MCF 10A (cell line): ENCODE measurements at places on chromosomes 2 and 18. TPM values are rescaled to one million over a fixed set of nuclear protein-coding genes. Genes with fewer than 3 reads are reported as not detected.

DNA sequence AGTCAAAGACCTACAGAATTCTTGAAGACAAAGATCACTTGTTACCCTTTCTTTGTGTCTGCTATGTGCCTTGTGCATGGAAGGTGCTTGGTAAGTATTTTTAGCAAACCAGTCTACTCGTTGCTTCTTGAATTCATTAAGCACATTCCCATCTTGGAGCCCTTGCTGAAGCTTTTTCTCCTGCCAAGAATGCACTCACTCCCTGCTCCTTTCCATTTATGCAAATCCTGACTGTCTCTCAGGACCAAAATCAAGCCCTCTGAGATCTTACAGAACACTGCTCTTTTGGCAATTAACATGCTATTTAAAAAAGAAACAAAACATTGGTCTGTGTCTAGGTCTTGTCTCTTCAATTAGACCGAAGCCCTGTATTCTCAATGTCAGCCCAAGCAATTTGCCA is 75.8 kb downstream of the CLHC1 start:
- no peak for DNase-seq

DNA sequence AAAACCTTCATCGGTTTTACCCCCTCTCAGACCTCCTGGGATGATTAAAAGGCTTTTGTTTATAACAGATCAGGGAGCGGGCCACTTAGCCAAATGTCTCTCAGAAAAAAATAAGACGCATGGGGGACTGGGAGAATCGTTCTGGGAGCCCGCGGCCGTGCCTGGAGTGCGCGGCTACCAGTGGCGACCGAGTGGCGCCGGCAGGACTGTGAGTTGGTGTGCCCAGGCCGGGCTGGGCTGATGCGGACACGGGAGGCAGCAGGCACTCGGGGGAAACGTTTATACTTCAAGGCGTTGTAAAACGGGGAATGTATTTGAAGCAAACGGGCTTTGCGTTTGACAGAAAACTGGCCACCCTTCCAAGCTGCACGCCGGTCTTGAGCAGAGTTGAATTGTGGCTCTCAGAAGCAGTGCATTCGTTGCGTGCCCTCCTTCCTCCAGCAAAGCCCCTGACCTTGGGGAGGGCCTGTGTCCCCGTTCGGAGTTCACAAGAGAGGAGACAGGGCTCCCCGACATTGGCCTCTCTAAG is 4.7 kb upstream of the HOXD10 start:
- no peak for DNase-seq

- no peak for DNase-seq
Observed at GRCh38 chr2:238163481-238164198, 4.9 kb downstream of the ERFE start.

- DNase-seq: no peak
Observed at GRCh38 chr2:237573721-237574415, 7.5 kb downstream of the PRLH start.

DNA sequence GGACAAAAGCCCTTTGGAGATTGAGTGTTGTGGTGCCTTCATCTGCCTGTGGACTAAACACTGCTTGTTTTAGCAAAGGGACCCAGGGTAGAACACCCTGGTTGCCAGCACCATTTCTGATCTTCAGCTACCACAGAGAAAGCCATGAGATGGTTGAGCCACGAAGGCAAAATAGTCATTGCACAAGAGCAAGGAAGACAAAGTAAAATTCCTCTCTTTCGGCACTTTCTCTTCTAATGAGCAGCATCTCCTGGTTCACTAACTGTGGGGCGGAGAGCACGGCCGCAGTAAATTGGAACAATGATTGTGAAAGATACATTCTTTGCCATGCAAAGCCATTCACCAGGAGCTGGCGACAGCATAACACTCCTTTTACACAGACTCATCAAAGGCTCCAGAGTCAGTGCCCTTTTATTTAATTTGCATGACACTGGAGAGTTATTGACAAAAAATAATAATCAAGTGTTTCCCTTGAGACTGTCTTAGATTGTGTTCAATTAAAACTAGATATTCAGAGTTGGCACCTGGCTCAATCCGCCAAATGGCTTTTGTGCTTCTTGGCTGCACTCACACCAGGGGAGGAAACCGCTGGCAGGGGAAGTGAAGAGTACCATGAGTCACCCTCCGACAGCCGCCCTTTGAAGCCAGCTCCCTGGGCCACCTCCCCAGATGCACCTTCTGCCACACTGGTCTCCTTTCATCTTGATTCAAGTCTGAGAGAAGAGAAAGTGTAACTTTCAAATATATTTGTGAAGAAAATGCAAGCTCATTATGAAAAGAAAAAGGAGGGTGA is 100.5 kb upstream of the MEIS1 start:
- DNase-seq: peak; percentile 89

- no peak for DNase-seq
Observed at GRCh38 chr2:55842046-55842445, 81.5 kb downstream of the EFEMP1 start.

GRCh38 chr2:10675131-10675530 is 14.6 kb downstream of the NOL10 start:
- no peak for DNase-seq

DNA sequence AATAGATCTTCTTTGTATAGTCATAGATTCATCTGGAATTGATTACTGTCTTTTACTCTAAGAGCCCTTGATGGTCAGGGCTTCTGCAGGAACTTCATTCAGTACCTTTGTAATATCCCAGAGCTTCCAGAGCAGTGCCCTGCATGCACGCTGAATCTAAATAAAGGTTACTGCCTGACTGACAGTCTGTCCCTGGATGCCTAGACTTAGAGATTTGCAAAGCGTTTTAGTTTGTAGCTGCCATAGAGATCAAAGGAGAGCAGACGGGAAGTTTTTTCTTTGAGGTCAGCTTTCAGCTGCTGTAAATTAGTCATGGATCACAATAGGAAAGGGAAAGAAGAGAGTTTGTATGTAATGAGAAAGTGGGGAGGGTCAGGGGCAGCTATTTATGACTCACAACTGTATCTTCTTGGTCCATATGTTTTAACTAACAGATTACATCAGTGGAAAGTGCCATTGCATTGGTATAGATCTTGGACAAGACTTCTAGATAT is 45.2 kb upstream of the NYAP2 start:
- peak; percentile 15 for DNase-seq

- DNase-seq: no peak
Observed at GRCh38 chr18:48887905-48888772, 62.6 kb downstream of the SMAD7 start.

- no peak for DNase-seq
Observed at GRCh38 chr2:217371781-217372213, 511.9 kb upstream of the TNP1 start.

GRCh38 chr2:147182260-147182659 is 662.6 kb upstream of the ACVR2A start:
- DNase-seq: peak; percentile 75

GRCh38 chr18:68837665-68838451 is 40.0 kb downstream of the CCDC102B start:
- DNase-seq: peak; percentile 30

DNA sequence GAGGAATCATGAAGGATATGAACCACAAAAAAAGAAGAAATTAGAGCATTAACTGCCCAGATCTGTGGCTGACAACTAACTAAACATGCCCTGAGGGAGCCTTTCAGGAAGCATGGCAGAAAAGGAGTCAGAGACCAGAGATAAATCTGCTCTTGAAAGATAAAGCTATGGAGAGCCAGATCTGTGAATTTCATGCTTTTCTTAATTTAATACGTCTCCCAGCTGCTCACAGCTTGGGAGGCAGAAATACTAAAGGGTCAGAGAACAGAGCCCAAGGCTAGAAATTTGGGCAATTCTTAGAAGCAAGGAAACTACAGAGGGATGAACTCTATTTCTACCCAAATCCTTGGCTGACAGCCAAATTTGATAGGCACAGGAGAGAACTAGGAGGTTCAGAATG is 223.0 kb upstream of the DPP10 start:
- no peak for DNase-seq

GRCh38 chr2:41806286-41806685 is 241.5 kb upstream of the PKDCC start:
- DNase-seq: no peak

DNA sequence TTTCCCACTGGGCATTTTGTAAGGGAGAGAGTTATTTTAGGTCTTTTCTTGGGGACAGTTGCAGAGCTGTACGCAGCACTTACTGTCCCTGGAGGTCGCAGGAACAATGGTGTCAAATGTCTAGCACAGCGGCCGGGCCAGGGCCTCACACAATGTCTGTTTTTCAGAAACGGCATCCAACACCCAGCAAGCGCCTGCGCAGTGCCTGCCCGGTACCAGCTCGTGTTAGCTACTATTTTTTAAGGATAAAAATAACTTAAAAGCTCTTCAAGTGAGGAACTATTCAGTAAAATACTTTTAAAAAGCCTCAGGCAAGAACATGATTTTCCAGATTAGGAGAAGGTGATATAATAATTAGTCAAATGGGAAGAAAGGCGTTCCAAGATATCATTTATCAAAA is 90.0 kb downstream of the MBP start:
- no peak for DNase-seq

DNA sequence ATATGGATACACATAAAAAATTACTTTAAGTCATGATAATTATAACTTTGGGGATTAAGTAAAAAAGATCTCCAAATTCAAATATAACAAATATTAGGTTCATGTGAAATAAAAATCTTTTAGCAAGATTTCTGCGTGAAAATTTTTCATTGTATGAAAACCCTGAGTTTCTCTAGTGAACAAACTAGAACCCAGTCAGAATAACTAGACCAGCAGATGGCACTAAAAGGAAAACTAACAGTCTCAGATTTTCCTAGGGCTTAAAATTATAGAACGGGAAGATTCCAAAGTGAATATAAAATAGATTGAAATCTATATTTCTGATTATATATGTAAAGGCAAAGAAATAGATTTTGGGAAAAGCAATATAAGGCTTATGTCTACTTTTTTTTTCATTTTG is 43.3 kb downstream of the TMEM200C start:
- no peak for DNase-seq

DNA sequence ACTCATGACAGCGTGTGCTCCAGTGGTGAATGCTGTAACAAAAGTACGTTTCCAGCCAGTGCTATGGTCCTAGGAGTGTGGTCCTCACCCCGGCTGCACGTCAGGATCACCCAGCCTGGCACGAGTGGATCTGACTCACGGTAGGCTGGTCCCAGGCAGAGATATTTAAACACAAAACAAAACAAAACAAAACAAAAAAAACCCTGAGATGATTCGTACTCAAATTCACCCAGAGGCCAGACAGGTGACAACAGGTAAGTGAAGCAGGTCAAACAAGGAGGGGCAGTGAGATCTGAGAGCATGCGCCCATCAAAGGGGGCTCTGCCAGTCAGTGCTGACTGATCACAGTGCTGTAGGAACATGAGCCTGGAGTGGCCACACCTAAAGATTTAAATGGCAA is 43.2 kb downstream of the C2orf76 start:
- DNase-seq: peak; percentile 7

DNA sequence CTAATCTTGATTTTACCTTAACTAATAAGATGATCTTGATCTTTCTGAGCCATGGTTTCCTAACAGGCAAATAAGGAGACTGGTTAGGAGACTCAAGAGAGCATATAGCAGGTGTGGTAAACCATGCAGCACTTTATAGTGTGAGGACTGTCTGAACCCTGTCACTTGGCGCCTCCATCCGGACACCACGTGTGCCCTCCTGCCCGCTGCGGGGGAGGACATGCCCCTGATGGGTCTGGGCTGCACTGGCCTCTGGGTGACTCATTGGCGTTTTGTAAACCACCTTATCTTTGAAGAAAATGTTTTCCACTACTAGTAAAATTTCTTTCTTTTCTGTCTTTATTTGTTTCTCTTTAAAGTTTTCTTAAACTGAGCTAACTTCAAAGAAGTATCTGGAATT is 131.1 kb downstream of the FMNL2 start:
- peak; percentile 93 for DNase-seq

DNA sequence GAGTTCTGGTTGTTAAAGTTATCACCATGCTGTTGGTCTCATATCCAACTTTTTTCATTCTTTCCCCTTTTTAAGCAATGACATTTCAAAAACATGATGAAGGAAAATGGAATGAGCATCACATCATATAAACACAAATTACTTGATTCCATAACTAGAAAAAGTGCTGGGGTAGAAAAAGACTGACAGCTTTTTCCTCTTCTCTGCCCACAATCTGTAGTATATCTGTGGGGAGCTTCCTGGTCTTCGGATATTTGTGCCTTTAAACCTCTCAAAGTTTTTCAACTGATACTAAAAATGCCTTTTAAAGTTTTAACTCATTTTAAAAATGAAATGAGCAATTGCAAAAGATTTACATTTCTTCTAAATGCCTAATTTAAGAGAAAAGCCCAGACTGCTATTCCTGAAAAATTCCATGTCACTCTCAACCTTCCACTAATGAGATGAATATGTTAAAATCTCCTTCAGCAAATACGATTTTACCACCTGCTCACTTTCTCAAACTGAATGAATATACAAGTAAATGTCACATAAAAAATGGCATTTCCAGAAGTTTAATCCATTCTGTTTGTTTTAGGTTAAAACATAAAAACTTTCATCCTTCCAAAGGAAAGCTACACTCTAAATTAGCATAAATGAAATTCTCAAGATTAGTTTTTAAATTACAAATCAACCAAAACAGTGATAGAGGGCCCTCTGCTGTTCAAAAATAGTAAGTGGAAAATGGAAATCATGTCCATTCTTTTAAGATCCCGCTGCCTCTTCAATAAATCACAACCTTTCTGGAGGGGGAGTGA is 2.1 kb downstream of the DNAH7 start:
- DNase-seq: peak; percentile 53

GRCh38 chr2:61460163-61460562 is 10.7 kb downstream of the USP34 start:
- DNase-seq: peak; percentile 79

- no peak for DNase-seq
Observed at GRCh38 chr2:46239847-46240181, 57.4 kb upstream of the EPAS1 start.

DNA sequence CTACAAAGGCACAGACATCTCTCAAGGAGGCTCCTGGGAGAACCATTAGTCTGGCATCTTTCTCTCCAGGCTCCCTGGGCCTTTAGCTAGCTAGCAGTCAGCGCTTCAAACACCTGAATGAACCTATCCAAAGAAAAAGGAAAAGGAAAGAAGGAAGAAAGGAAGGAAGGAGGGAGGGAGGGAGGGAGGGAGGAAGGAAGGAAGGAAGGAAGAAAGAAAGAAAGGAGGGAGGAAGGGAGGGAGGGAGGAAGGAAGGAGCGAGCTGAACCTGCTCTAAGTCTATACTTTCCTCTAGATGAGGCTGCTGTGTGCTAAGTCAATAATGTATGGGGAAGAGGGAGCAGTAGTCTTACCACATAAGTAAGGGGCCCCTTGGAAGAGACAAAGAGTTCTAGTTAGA is 5.1 kb upstream of the BCL11A start:
- DNase-seq: no peak

GRCh38 chr2:239966853-239967552 is 58.1 kb downstream of the NDUFA10 start:
- DNase-seq: no peak

- DNase-seq: no peak
Observed at GRCh38 chr2:214856137-214856536, 46.7 kb upstream of the BARD1 start.

- DNase-seq: no peak
Observed at GRCh38 chr2:67706082-67706481, 308.9 kb downstream of the ETAA1 start.

GRCh38 chr2:50929661-50930060 is 102.3 kb downstream of the NRXN1 start:
- no peak for DNase-seq

- DNase-seq: no peak
Observed at GRCh38 chr18:56727399-56727798, 76.2 kb downstream of the WDR7 start.

- no peak for DNase-seq
Observed at GRCh38 chr2:224126440-224126839, 87.4 kb upstream of the SERPINE2 start.

The NDUFV2 gene
- 192 and 202 TPM in 2 replicates for total RNA-seq

The LCT gene
- total RNA-seq: not detected in 2 replicates

The CDH2 gene
- 14.6 and 15.1 TPM in 2 replicates for total RNA-seq

The FAM237A gene
- total RNA-seq: not detected in 2 replicates

The TRAPPC8 gene
- total RNA-seq: 29.0 and 33.9 TPM in 2 replicates

The POTEC gene
- total RNA-seq: not detected in 2 replicates

The RRM2 gene
- 16.5 and 41.8 TPM in 2 replicates for total RNA-seq
